ENCODE measurements at places on chromosomes 1 and 21. TPM values are rescaled to one million over a fixed set of nuclear protein-coding genes. Genes with fewer than 3 reads are reported as not detected.

GRCh38 chr1:56409112-56409691 lies 170.2 kb downstream of the PLPP3 start:
- DNase-seq = peak; percentile 77

Gene HSD3B1
- total RNA-seq = not detected

DNA sequence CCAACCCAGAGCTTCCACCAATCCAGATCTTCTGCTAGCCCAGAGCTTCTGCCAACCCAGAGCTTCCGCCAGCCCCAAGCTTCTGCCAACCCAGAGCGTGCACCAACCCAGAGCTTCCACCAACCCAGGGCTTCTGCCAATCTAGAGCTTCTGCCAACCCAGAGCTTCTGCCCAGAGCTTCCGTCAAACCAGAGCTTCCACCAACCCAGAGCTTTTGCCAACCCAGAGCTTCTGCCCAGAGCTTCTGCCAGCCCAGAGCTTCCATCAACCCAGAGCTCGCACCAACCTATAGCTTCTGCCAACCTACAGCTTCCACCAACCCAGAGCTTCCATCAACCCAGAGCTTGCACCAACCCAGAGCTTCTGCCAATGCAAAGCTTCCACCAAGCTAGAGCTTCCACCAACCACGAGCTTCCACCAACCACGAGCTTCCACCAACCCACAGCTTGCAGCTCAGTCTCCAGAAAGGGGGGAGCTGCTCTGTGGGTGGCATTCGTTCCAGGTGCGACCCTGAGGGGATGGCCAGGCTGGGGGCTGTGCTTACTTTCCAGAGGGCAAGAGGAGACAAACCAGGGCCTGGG lies 23.8 kb downstream of the CRYAA start:
- no peak for DNase-seq

Gene RASSF5
- 3.1 TPM for total RNA-seq

Gene LHX8
- total RNA-seq = 0.27 TPM

DNA sequence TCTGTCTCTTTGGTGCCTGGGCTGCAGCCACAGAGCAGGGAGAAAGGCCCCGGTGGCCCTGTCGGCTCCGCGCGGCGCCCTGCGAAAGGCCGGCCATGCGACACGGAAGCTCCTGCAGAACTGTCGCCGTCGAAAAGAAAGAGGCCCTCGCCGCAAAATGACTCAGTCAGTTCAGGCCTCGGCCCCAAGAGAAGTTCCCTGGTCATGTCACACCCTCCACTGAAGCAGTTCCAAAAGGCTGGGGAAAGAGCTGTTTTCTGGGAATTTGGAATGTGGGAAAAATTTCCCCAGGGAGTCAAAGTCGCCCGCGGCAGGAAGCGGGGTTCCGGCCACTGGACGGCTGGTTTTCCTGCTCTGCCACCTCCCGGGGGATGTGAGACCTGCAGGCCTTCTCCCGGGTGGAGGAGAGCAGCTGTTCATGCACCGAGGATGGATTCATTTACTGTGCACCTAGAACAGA lies 115.8 kb upstream of the ZNF678 start:
- DNase-seq = peak; percentile 79

Gene PRAMEF27
- not detected for total RNA-seq

DNA sequence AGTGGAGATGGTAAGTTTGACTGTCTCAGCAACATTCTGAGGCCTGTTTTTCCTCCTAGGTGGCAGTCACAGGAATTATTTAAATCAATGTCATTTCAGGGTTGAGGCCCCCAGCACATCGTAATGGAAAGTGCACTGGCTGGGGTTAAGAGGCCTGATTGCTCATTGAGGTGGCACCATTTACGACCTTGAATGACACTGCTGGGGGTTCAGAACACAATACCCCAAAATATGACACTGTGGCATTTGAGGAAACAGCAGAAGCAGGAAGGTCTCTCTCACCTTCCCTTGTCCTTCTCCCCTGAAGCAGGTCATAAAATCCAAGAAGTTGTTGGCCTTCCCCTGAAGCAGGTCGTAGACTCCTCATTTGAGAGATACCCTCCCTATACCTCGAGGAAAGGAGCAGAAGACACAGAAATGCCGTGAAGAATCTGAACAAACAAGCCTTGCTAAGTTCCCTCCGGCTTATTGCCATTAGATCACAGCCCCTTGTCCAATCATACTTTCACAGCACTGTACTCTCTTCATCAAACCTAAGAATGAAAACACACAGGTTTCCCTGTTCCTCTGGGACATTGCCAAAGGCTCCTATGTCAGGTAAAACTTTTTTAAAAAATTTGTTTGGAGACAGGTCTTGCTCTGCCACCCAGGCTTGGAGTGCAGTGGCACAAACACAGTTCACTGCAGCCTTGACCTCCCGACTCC lies 71.3 kb downstream of the S1PR1 start:
- no peak for DNase-seq

DNA sequence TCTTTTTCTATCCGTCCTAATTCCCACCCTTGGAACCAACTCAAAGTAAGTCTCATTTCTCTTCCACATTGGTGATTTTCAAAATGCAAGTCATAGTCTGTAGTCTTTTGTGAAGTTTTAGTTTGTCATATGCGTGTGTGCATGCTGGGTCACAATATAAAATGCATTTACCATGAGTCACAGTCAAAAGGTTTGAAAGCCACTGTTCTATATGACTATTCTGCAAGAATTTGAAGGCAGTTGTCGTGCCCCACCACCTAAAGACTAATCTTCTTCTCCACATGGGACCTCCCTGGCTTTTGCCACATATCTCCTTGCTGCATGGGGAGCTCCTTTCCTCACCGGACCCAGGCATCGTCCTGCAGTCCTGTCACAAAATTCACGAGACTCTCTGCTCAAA lies 1.6 kb downstream of the STPG1 start:
- no peak for DNase-seq

DNA sequence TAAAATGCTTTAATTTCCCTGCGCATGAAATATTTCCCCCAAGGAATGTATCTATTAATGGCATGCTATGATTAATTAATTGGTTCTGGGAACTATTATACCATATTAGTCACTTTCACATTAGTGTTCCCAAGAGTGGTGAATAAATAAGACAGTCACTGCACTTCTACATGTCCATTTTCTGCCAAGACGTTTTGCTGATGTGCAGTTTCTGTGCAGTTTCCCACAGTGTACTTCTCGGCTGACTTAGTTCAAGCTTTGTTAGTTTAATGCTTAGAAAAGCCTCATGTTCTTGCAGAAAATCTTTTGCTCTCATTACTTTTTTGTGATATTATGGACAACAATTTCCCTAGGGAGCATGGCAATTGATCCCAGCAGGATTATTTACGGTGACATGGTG lies 1014.5 kb downstream of the BRINP3 start:
- no peak for DNase-seq

GRCh38 chr1:154622503-154623039 lies 14.6 kb upstream of the ADAR start:
- no peak for DNase-seq

Gene CA6
- total RNA-seq = not detected

Gene C4BPB
- total RNA-seq = not detected

DNA sequence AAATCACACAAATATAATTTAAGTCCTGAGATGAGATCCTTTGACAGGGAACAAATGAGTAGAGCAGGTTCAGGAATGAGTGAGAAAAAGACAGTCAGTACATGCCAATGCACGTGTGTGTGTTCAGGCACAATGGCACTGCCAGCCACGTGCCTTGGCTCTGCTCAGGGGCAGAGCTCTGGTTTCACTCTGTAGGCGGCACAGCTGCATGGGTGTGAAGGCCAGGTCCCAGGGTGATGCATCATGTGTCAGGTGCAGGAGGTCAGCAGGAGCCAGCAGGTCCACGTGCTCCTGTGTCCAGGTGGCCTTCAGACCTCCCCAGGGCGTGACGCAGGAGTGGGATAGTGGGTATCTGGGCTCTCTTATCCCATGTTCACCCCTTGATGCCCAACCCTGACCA lies 386.1 kb downstream of the KCNH1 start:
- DNase-seq = no peak

GRCh38 chr21:36542312-36543101 lies 62.6 kb upstream of the CLDN14 start:
- DNase-seq = peak; percentile 85

Gene FOXD3
- total RNA-seq = 41.3 TPM

Gene LRRC8B
- total RNA-seq = 26.5 TPM
